ENCODE measurements at places on chromosomes 1 and 21. TPM values are rescaled to one million over a fixed set of nuclear protein-coding genes. Genes with fewer than 3 reads are reported as not detected.

- no peak for DNase-seq
- H3K36me3 ChIP-seq: no peaks in the 10 kb centered on the region
- no peak overlapping the region for H3K27ac ChIP-seq
- no peaks in the 10 kb centered on the region for H3K27me3 ChIP-seq
- no peaks in the 10 kb centered on the region for H3K4me1 ChIP-seq
These were observed 243.9 kb downstream of the FOXD2 start for GRCh38 chr1:47681735-47682134.

The LCE2B gene
- not detected for polyA plus RNA-seq

- peaks cover 2% of the 10 kb centered on the region for H3K36me3 ChIP-seq
- no peaks in the 10 kb centered on the region for H3K4me1 ChIP-seq
- H3K27ac ChIP-seq: no peak overlapping the region
- DNase-seq: no peak
- no peaks in the 10 kb centered on the region for H3K27me3 ChIP-seq
These were observed 151.1 kb downstream of the PCNX2 start for GRCh38 chr1:233144434-233144833.

DNA sequence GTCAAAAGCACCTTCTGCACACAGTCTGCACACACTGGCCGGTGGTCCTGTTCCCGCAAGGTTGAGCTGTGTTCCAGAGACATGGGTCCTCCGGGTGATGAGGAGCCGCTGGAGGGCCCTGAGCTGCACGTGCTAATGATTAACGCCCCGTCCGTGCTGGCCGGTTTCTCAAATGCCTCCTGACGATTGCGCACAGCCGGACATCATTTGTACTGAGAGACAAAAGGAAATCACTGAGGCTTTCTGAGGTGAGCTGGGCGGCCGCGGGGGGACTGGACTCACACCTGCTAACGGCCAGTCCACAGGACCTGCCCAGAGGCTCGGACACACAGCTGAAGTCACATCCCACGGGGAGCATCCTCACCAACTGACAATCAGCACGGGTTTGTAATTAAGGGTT lies 29.2 kb downstream of the POFUT2 start:
- peaks cover 4% of the 10 kb centered on the region for H3K36me3 ChIP-seq
- H3K4me1 ChIP-seq: peaks cover 12% of the 10 kb centered on the region
- no peak overlapping the region for H3K27ac ChIP-seq
- H3K27me3 ChIP-seq: no peaks in the 10 kb centered on the region

The CLCC1 gene
- 12.3 TPM for polyA plus RNA-seq

The TNNI3K gene
- polyA plus RNA-seq: 0.41 TPM

- DNase-seq: peak; percentile 9
- peak overlapping the region; percentile 70 for H3K27ac ChIP-seq
- no peaks in the 10 kb centered on the region for H3K27me3 ChIP-seq
- H3K36me3 ChIP-seq: peaks cover 5% of the 10 kb centered on the region
- H3K4me3 ChIP-seq: peak overlapping the region; percentile 92
These were observed 599 bp downstream of the MKNK1 start for GRCh38 chr1:46603481-46603857.

The OR14K1 gene
- not detected for polyA plus RNA-seq

The AMY1B gene
- polyA plus RNA-seq: not detected

- peaks cover 24% of the 10 kb centered on the region for H3K27me3 ChIP-seq
- no peak for DNase-seq
- H3K4me3 ChIP-seq: peak overlapping the region; percentile 7
- H3K27ac ChIP-seq: no peak overlapping the region
These were observed 167.4 kb downstream of the TNFSF18 start for GRCh38 chr1:172883387-172883791.

- H3K27me3 ChIP-seq: no peaks in the 10 kb centered on the region
- no peak overlapping the region for H3K4me3 ChIP-seq
- H3K4me1 ChIP-seq: no peaks in the 10 kb centered on the region
- no peak overlapping the region for H3K27ac ChIP-seq
These were observed 56.7 kb upstream of the NTPCR start for GRCh38 chr1:232893481-232894313.

- H3K27ac ChIP-seq: peak overlapping the region; percentile 71
- H3K4me3 ChIP-seq: peak overlapping the region; percentile 100
- H3K4me1 ChIP-seq: peaks cover 43% of the 10 kb centered on the region
- DNase-seq: no peak
- H3K27me3 ChIP-seq: no peaks in the 10 kb centered on the region
These were observed 4.2 kb downstream of the PPP1R15B start for GRCh38 chr1:204407295-204407971.

DNA sequence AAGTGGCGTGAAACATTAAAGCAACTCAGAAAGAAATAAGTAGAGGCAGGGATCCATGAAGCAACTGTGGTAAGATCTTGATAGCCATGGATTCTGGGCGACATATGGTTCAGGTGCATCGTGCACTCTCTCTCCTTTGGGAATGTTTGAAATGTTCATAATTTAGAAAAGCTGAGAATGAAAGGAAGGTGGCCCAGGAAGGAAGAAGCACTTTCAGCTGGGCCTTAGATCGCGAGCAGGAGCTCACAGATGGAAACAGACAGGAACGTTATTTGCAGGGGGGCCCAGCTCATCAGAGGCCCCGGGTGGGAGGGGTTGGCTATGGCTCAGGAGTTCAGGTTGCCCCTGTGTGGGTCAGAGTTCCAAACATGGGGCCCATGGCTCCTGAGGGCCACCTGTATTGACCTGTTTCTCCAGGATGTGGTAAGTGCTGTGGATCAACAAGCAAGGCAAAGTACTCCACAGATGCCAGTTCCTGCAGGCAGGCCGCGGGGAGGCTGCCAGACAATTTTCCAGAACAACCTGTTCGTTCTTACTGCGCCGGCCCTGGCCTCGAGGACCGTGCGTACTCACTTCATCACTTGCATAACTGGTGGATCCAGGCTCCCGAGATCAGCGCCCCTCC lies 253.2 kb downstream of the TOMM20 start:
- H3K27me3 ChIP-seq: no peaks in the 10 kb centered on the region
- no peaks in the 10 kb centered on the region for H3K4me1 ChIP-seq
- no peak overlapping the region for H3K27ac ChIP-seq
- H3K36me3 ChIP-seq: no peaks in the 10 kb centered on the region

- no peak for DNase-seq
- no peak overlapping the region for H3K4me3 ChIP-seq
These were observed 70.8 kb upstream of the LBR start for GRCh38 chr1:225498549-225499136.

The LMX1A gene
- polyA plus RNA-seq: not detected

- no peak for DNase-seq
- H3K4me1 ChIP-seq: no peaks in the 10 kb centered on the region
- H3K36me3 ChIP-seq: peaks cover 81% of the 10 kb centered on the region
- H3K27me3 ChIP-seq: no peaks in the 10 kb centered on the region
- no peak overlapping the region for H3K4me3 ChIP-seq
- no peak overlapping the region for H3K27ac ChIP-seq
These were observed 88.5 kb downstream of the CEP350 start for GRCh38 chr1:180042988-180043622.

- peaks cover 7% of the 10 kb centered on the region for H3K4me1 ChIP-seq
- no peak for DNase-seq
- H3K36me3 ChIP-seq: no peaks in the 10 kb centered on the region
- no peak overlapping the region for H3K27ac ChIP-seq
- no peak overlapping the region for H3K4me3 ChIP-seq
These were observed 98.2 kb downstream of the PCBP3 start for GRCh38 chr21:45741691-45742090.

The NDUFS5 gene
- polyA plus RNA-seq: 612 TPM

The HPDL gene
- polyA plus RNA-seq: 0.39 TPM

- no peak for DNase-seq
- peaks cover 15% of the 10 kb centered on the region for H3K4me1 ChIP-seq
- peaks cover 40% of the 10 kb centered on the region for H3K36me3 ChIP-seq
- no peaks in the 10 kb centered on the region for H3K27me3 ChIP-seq
- no peak overlapping the region for H3K27ac ChIP-seq
These were observed 1.4 kb downstream of the ATP5PO start for GRCh38 chr21:33914188-33914587.

DNA sequence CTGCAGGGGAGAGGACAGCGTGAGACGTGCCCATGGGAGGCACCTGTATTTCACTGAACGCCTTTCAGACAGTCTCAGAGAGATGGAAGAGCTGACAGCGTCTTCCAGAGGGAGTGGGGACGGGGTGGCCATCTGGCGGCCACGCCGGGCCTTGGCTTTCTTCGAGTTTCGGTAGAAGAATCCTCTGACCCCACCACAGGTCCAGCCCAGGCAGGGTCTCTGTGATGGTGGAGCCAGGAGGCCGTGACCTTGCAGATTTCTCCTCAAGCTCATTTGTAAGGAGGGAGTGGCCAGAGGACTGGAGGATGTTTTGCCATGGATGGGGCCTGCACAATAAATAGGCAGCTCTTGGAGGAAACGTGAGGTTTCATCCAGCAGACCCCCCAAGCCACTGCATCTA lies 47.6 kb upstream of the ADARB1 start:
- H3K27me3 ChIP-seq: no peaks in the 10 kb centered on the region
- H3K27ac ChIP-seq: no peak overlapping the region
- DNase-seq: no peak
- H3K36me3 ChIP-seq: no peaks in the 10 kb centered on the region
- H3K4me3 ChIP-seq: no peak overlapping the region
- no peaks in the 10 kb centered on the region for H3K4me1 ChIP-seq

DNA sequence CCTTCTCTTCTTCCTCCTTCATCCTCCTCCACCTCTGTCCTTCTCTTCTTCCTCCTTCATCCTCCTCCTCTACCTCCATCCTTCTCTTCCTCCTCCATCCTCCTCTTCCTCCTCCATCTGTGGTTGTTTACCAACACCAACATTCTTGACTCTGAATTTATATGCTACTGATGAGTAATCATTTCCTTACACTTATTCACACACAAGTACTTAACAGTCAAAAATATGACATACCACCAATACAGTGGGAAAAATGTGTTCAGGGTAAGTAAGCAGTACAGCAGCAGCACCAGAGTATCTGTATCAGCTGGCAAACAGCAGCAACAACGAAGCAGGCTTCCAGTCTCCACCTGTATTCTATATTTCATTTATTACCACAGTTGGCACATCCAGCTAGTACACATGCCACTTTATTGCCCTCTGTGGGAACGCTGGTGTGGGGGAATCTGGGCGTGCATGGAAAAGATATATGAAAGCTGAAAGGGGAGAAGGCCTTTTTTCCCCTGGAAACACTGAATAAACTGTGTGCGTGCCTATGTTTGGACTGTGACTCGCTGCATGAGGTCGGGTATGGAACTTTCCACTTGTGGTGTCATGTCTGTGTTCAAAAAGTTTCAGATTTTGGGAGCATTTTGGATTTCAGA lies 16.0 kb downstream of the ADSS2 start:
- H3K27me3 ChIP-seq: no peaks in the 10 kb centered on the region
- no peak overlapping the region for H3K4me3 ChIP-seq
- H3K4me1 ChIP-seq: no peaks in the 10 kb centered on the region
- no peak overlapping the region for H3K27ac ChIP-seq

GRCh38 chr1:110084227-110085078 lies 14.0 kb upstream of the ALX3 start:
- no peak overlapping the region for H3K27ac ChIP-seq
- DNase-seq: peak; percentile 58
- no peaks in the 10 kb centered on the region for H3K36me3 ChIP-seq
- H3K4me3 ChIP-seq: peak overlapping the region; percentile 70
- peaks cover 36% of the 10 kb centered on the region for H3K27me3 ChIP-seq

The LPAR3 gene
- polyA plus RNA-seq: not detected

The TMEM35B gene
- 190 TPM for polyA plus RNA-seq

DNA sequence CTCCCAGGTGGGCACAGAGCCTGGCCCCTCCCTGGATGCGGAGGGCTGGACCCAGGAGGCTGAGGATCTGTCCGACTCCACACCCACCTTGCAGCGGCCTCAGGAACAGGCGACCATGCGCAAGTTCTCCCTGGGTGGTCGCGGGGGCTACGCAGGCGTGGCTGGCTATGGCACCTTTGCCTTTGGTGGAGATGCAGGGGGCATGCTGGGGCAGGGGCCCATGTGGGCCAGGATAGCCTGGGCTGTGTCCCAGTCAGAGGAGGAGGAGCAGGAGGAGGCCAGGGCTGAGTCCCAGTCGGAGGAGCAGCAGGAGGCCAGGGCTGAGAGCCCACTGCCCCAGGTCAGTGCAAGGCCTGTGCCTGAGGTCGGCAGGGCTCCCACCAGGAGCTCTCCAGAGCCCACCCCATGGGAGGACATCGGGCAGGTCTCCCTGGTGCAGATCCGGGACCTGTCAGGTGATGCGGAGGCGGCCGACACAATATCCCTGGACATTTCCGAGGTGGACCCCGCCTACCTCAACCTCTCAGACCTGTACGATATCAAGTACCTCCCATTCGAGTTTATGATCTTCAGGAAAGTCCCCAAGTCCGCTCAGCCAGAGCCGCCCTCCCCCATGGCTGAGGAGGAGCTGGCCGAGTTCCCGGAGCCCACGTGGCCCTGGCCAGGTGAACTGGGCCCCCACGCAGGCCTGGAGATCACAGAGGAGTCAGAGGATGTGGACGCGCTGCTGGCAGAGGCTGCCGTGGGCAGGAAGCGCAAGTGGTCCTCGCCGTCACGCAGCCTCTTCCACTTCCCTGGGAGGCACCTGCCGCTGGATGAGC lies 34.2 kb downstream of the TRIM11 start:
- no peaks in the 10 kb centered on the region for H3K4me1 ChIP-seq
- no peak for DNase-seq
- no peak overlapping the region for H3K27ac ChIP-seq
- H3K36me3 ChIP-seq: no peaks in the 10 kb centered on the region

- peaks cover 41% of the 10 kb centered on the region for H3K36me3 ChIP-seq
- no peak for DNase-seq
- H3K27me3 ChIP-seq: no peaks in the 10 kb centered on the region
- H3K4me3 ChIP-seq: no peak overlapping the region
These were observed 1.6 kb upstream of the SH3D21 start for GRCh38 chr1:36304521-36304920.

DNA sequence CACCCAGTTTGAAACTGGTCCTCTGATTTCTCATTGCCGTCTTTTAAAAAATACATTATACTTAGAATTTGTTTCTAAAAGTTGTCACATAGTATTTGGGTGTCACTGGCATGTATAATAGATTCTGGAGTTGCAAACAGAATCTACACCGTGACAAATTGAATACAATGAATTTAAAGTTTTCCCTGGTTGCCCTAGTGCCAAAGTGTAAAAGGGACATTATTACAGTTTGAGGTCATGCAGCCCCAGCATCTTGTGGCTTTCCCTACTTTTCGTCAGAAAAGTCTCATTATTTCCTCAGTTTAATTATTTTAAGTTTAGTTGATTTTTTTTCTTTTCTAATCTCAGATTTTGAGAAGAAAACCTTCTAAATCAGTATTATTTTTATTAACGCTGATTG lies 155.9 kb downstream of the DISP1 start:
- no peak for DNase-seq
- no peaks in the 10 kb centered on the region for H3K27me3 ChIP-seq
- H3K27ac ChIP-seq: no peak overlapping the region
- no peaks in the 10 kb centered on the region for H3K4me1 ChIP-seq
- no peaks in the 10 kb centered on the region for H3K36me3 ChIP-seq

- no peaks in the 10 kb centered on the region for H3K27me3 ChIP-seq
- no peaks in the 10 kb centered on the region for H3K4me1 ChIP-seq
These were observed 42.1 kb downstream of the HOOK1 start for GRCh38 chr1:59856725-59857338.
